ENCODE measurements at places on chromosomes 5 and 9.

GRCh38 chr9:70046274-70047070 lies 2.8 kb downstream of the MAMDC2 start:
- peak; percentile 15 for DNase-seq

GRCh38 chr5:149284501-149284900 lies 12.8 kb downstream of the AFAP1L1 start:
- no peak for DNase-seq

DNA sequence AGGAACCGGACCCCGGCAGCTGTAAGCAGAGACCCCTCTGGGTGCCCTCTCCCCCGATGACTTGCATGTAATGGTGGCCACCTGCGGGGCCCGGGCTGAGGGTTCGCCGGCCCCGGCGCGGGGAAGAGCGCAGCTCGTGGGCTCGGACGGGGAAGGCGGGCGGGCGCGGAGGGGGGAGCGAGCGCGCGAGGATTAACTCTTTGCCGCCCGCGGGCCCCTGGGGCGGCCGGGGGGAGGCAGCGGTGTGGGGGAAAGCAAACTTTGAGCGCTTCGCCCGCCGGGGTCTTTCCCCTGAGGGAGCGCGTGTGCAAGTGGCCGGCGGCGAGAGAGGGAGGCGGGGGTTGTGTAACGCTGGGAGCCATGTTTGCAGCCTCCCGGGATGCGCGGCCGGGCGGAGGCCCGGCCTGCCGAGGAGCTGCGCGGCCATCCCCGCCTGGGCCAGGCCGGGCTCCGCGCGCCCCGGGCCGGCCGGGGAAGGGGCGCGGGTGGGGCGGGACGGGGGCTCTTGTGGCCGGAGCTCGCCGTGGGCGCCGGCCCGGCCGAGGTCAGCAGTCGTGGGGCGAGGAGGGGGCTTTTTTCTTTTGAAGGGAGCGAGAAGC lies 547 bp downstream of the ANP32B start:
- peak; percentile 49 for DNase-seq

- DNase-seq = no peak
These were observed 60.8 kb upstream of the PHYKPL start for GRCh38 chr5:178293400-178293799.

DNA sequence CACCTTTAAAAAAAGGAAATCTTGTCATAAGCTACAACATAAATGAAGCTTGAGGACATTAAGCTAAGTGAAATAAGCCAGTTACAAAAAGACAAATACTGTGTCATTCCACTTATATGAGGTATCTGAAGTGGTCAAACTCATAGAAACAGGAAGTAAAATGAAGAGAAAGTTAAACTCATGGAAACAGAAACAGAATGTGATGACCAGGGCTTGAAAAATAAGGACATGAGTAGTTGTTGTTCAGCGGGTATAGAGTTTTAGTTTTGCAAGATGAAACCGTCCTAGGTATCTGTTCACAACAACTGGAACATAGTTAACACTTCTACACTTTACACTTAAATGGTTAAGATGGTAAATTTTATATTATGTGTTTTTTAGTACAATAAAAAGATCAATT lies 47.8 kb upstream of the SLC1A3 start:
- no peak for DNase-seq

- no peak for DNase-seq
These were observed 5.2 kb downstream of the UCK1 start for GRCh38 chr9:131525643-131526565.

- DNase-seq = peak; percentile 20
These were observed 35.0 kb downstream of the NACC2 start for GRCh38 chr9:136059851-136060670.

GRCh38 chr5:135204151-135204600 lies 170.1 kb upstream of the PITX1 start:
- DNase-seq = peak; percentile 77

GRCh38 chr5:154221371-154221896 lies 30.9 kb downstream of the GALNT10 start:
- DNase-seq = peak; percentile 93

DNA sequence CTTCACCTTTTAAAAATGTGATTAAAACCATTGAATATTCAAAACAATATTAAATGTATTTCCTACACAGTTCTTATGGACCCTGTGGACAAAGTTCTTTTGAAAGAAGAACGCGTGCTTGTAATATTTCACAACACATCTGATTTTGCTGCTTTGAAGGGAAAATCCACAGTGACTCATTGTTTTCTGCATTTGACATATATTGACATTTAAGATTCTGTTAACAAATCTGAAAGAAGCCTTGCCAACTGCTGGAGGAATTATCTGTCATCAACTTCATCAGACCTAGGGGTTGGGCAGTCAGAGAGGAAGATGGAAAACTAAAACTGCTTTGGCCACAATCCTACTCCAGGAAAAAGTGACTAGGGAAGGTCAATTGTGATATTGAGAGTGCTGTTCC lies 56.9 kb upstream of the RASEF start:
- DNase-seq = no peak

GRCh38 chr9:126391713-126392661 lies 65.4 kb downstream of the MVB12B start:
- DNase-seq = no peak

DNA sequence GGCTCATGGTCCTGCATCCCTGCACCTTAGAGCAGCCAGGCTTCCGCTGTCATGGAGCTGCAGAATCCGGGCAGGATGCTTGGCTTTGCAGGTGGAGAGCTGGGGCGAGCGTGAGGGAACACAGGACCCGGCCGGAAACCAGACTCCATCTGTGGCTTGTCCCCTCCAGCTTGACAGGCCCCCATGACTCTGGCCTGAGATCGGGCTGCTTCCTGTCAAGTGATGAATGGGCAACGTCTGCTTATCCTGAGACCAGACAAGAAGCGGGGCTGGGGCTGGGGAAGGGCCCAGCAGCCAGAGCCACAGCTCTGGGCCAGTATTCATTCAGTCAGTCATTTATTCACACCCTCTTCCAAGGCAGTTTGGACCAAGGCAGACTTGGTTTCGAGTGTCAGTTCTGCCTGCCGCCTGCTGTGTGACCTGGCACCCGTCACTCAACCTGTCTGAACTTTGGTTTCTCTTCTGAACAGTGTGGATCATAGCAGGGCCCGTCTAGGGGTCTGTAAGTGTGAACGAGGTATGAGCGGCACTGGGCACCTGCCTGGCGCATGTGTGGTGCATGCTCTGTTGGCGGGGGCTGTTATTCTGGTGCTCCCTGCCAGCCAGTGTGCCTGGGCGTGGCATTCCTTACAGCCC lies 37.5 kb downstream of the NEK6 start:
- DNase-seq = no peak

DNA sequence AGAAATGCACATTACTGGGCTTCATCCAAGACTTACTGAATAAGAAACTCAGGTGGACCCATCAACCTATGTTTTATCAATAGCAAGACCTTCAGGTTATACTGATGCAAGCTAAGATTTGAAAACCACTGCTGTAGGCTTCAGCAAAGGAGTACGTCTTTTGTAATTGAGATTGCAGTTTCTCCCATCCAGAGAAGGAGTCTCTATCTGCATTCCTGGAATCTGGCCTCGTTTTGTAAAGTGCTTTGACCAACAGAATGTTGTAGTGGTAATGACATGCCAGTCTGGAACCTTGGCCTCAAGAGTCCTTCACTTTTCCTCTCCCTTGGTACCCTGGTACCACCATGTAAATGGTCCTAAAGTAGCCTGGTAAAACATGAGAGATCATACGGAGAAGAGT lies 32.2 kb upstream of the ELAVL2 start:
- no peak for DNase-seq

GRCh38 chr5:39130716-39131115 lies 56.5 kb upstream of the RICTOR start:
- DNase-seq = peak; percentile 42

DNA sequence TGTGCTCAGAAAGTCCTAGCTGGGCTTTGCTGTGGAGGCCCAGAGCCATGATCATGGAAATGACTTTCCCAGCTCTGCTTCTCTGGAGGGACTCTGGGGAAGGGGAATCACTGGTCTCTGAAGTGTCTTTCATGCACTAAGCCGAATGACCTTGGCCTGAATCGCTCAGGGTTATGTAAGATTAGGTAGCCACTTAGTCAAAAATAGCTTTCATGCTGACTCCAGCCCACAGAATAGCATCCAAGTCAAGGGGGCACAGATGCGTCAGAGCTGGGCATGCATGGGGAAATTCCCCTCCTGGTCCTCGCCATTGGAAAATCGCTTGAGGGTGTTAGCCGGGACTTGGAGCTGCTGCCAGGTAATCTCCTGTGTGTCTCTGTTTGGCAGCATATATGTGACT lies 36.1 kb upstream of the PPARGC1B start:
- DNase-seq = peak; percentile 57

DNA sequence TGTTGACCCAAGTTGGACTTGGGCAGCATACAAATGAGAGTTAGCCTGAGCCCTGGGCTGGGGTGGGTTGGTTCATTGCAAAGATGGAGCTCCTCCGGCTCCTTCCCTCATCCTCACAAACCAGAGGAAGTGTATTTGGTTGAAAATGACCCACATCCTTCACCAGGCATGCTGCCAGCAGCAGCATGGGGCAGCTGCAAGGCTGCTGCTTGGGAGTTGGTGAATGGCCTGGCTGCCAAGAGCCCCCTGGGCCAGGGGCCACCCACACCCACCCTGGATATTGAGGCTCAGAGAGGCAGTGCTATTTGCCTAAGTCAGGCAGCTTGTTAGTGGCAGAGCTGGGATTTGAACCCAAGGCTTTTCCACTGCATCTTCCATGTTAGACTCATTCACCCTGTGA lies 29.5 kb downstream of the PPARGC1B start:
- DNase-seq = no peak

- DNase-seq = no peak
These were observed 1400.7 kb downstream of the CDH12 start for GRCh38 chr5:21452449-21452848.

GRCh38 chr5:35473589-35473988 lies 144.1 kb upstream of the SPEF2 start:
- no peak for DNase-seq

GRCh38 chr5:71601222-71602026 lies 14.3 kb downstream of the MCCC2 start:
- DNase-seq = peak; percentile 96

DNA sequence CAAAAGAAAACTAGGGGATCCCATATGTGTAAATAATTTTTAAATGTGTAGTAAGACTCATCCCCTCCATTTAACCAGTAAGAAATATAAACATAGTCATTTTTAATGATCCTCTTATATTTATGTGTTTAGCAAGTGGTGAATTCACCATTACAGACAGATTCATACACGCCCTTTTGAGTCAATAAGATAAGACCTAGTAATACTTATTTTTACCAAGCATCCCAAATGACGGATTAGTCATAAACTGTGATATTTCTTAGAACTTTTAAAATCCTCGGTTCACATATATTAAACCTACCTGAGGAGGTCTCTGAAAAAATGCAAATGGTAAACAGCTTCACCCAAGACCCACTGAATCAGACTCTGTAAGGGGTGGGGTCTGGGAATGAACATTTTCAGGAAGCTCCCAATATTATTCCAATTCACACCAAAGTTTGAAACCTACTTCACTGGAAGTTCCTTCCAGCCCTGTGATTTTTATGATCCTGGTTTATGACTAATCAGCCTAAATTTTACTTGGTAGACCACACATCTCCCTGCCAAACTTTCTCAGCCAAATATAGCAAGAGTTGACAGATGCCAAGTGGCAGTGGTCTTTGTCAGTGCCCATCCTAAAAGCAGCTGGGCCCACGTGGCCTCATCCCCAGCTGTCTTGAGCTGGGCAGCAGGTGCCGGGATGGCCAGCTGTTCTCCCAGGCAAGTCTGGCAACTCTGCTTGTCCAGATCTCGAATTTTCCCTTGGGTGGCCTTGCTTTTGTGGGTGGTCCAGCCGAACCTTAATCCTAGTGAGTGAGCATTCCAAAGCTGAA lies 559.0 kb upstream of the RGMB start:
- peak; percentile 49 for DNase-seq

GRCh38 chr9:133132174-133132573 lies 11.1 kb upstream of the RALGDS start:
- DNase-seq = no peak

DNA sequence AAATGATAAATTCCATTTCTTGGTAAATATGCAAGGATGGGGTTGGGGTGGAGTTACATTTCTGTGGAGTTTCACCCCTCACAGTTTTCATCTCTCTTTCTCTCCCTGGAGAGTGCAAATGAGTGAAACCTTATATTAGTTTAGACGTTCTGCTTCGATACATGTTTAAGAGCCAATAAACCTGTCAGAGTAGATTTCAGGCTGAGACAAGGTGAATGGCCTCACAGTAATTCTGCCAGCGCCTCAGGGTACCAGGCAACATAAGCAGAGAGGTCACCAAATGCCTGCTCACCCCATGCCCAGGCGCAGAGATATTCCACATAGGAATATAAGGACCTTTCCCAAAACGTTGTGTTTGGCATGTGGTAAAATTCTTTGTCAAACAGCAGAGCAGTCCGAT lies 154.9 kb upstream of the VLDLR start:
- DNase-seq = no peak

- no peak for DNase-seq
These were observed 20.6 kb upstream of the CAAP1 start for GRCh38 chr9:26913138-26913668.

GRCh38 chr9:16310278-16311110 lies 560.0 kb downstream of the BNC2 start:
- no peak for DNase-seq

- DNase-seq = peak; percentile 21
These were observed 1.3 kb downstream of the SPATA31E1 start for GRCh38 chr9:87883990-87884389.

DNA sequence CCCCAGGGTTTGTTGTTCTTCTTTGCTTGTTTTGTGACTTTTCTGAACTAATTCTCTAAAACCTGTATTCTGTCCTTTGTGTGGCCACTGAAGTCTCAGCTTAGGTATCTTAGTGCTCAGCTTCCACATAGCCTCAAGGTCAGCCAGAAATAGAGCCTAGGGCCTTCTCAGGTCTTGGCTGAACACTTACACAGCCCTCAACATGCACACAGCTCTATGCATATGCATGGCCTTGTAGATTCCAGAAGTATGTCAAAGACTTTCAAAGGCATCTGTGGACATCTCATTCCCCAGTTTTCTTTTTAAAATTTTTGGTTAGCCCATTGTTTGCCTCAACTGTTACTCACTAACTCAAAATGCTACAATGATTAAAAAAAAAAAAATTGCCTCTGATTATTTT lies 99.9 kb upstream of the GRIA1 start:
- DNase-seq = no peak

DNA sequence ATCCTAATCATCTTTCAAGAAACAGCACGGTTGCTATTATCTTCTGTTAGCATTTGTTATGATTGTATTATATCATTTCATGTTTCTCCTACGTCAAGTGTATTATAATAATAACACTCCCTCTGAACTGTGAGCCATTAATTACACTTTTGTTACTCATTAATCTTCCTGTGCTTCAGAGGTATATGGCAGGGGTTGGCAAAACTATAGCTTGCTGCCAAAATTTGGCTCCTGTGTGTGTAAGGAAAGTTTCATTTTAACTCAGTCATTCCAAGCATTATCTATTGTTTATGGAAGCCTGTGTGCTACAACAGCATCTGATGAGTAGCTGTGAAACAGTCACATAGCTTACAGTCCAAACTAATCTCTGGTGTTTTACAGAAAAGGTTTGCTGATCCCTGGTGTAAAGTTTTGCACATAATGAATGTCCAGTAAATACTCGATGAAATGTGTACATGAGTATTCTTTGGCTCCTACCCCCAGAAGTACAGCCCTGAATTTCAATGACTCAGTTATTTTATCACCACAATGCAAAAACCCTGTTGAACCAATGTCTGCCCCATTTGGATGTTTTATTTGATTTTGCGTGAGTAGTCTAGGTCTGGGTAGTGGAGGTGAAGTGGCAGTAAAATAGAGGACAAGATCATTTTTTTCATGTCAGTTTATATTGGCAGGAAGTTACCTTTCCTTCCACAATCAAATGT lies 648.2 kb downstream of the MAT2B start:
- no peak for DNase-seq

All from ELR (cell line).